Heart right ventricle (tissue), 16 donors: ENCODE measurements at places on chromosomes 16 and 17. TPM values are rescaled to one million over a fixed set of nuclear protein-coding genes. Genes with fewer than 3 reads are reported as not detected.

GRCh38 chr16:66834746-66835145 is 4.0 kb upstream of the NAE1 start:
- no peaks in the 10 kb centered on the region for H3K27me3 ChIP-seq
- DNase-seq = no peak
- no peak overlapping the region for H3K27ac ChIP-seq
- H3K4me3 ChIP-seq = no peak overlapping the region

The FOXL1 gene
- 0.79 TPM for total RNA-seq

DNA sequence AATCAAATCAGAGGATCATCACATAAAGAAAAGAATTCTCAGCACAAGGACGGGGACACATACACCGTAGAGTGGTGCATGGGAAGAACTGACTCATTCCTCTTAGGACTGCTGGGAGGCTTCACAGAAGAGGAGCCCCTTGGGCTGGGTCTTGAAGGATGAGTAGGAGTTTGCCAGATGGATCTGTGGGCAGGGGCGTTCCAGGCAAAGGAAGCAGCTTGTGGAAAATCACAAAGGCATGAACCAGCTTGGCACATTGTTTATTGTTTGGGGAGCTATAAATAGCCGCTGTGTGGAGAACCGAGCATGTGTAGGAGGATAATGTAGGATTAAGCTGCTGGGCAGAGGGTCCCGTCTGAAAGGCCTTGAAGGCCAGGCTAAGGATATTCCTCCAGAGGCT is 5.1 kb upstream of the SLC16A11 start:
- no peak overlapping the region for H3K27ac ChIP-seq
- H3K27me3 ChIP-seq = peaks cover 10% of the 10 kb centered on the region
- H3K36me3 ChIP-seq = no peaks in the 10 kb centered on the region
- DNase-seq = no peak
- peaks cover 11% of the 10 kb centered on the region for H3K4me1 ChIP-seq

The NTN3 gene
- 0.17 TPM for total RNA-seq

- no peaks in the 10 kb centered on the region for H3K36me3 ChIP-seq
- peak; percentile 93 for DNase-seq
- H3K27me3 ChIP-seq = no peaks in the 10 kb centered on the region
- H3K27ac ChIP-seq = peak within 1 kb of the TSS; percentile 93
- peaks cover 27% of the 10 kb centered on the region for H3K4me1 ChIP-seq
Measured at GRCh38 chr17:50707289-50708049, at the start of gene ANKRD40. ANKRD40 (minus strand) TSS chr17:50707914; CDS start chr17:50707654, 260 bp downstream.

The BCAR1 gene
- total RNA-seq = 85.2 TPM

DNA sequence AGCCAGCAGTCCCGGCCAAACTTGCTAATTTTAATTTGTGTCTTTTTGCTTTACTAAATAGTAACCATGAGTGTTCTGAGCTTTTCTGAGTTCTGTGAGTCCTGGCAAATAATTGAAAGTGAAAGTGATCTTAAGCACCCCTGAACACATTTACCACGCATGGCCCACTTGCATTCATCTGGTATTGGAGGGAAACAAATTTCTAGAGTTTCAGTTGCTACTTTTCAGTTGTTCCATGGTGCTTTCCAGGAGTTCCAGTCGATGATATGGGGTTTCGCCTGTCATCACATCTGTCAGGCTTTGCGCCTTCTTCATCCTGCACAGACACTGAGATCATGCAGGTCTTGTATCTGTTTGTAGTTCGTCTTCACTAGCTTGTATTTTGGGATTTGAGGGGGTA is 44.1 kb downstream of the CRLF3 start:
- DNase-seq = no peak
- no peaks in the 10 kb centered on the region for H3K4me1 ChIP-seq
- H3K4me3 ChIP-seq = no peak overlapping the region
- H3K27ac ChIP-seq = no peak overlapping the region
- no peaks in the 10 kb centered on the region for H3K36me3 ChIP-seq

DNA sequence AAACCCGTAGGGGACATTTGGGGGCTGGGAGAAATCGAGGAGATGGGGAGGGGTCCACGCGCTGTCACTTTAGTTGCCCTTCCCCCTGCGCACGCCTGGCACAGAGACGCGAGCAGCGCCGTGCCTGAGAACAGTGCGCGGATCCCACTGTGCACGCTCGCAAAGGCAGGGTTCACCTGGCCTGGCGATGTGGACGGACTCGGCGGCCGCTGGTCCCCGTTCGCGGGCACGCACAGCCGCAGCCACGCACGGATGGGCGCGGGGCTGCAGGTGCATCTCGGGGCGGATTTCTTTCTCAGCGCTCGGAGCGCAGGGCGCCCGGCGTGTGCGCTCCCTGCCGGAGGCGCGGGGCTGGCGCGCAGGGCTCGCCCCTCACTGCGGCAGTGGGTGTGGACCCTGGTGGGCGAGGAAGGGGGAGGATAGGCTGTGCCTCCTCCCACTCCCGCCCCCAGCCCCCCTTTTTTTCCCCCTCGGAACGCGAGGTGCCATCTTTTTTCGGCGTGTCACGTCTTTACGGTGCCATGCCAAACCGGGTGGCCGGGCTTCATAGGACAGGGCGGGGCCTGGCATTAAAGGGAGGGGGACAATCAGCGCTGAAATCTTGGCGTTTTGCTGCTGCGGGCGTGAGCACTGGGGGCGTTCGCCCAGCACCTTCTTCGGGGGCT is 1.1 kb downstream of the MAPT start:
- no peak overlapping the region for H3K27ac ChIP-seq
- H3K4me3 ChIP-seq = peak overlapping the region; percentile 87
- DNase-seq = no peak
- peaks cover 30% of the 10 kb centered on the region for H3K27me3 ChIP-seq
- H3K36me3 ChIP-seq = no peaks in the 10 kb centered on the region

DNA sequence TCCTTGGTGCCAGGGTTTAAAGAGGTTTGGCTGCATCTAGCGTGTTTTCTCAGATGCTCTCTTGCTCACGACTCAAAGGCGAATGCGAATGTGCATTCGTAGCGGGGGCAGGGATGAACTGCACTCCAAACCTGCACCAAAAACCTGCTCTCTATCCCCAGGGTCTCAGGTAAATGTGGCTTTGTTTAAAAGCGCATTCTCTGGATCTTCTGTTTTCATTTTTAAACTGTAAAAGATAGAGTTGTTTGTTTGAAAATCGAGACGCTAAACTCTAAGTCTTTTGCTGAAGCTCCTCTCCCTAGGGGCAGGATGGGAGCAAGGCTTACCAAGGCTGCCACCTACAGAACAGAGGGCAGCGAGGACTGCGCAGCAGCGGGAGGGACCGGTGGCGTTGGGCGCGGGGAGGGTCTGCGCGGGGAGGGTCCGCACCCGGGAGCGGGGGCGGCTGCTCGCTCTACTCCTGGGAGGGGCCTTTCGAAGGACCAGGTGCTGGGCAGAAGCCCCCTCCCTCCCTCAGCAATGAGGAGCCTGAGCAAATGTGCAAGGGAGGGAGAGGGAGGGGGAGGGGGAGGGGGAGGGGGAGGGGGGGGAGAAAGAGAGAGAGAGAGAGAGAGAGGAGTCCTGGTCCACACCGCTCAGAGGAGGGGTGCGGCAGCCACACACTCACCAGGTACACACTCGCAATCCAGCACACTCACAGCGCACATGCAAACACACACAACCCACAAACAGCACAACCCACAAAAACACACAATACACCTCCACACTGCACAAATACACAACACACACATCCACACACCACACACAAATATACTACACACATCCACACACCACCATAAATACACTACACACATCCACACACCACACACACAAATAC is 142.8 kb downstream of the GRIN2A start:
- H3K36me3 ChIP-seq = no peaks in the 10 kb centered on the region
- H3K27me3 ChIP-seq = peaks cover 38% of the 10 kb centered on the region
- H3K4me1 ChIP-seq = no peaks in the 10 kb centered on the region
- H3K27ac ChIP-seq = no peak overlapping the region
- DNase-seq = peak; percentile 18
